Mesothelial cell of epicardium (in vitro differentiated cells): ENCODE measurements at places on chromosomes 3 and 15.

DNA sequence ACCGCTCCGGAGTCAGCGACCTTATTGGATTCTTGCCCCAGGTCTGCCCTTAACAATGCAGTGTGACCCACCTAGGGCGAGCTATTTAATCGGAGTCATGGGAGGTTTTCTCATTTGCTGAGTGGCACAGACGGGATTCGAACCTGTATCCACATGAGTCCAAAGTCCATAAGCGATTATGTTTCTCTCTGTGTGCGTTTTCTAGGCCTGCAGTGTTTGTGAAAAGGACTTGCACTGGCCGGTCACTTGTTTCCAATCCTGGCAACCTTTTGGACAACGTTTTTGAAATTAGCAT lies 691 bp upstream of the HDGFL3 start:
- no peak overlapping the region for H3K27ac ChIP-seq
- no peak overlapping the region for H3K4me3 ChIP-seq
- H3K36me3 ChIP-seq, result no peaks in the 10 kb centered on the region
- H3K27me3 ChIP-seq, result no peaks in the 10 kb centered on the region

DNA sequence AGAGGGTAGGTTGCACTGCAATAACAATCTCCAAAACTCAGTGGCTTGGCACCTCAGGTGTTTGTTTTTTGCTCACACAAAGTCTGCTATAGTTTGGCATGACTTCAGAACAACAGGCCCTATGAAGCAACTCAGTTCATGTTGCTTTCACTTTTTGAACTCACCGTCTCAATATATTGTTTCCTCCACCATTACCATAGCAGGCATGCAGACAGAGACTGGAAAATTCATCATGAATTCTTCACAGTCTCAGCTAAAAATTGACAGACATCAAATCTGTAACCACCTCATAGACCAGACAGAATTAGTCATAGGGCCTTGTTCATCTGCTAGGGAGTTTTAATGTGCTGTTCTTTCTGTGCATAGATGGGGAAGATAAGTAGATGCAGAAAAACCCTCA lies 161.4 kb upstream of the POU1F1 start:
- H3K27me3 ChIP-seq, result no peaks in the 10 kb centered on the region
- H3K27ac ChIP-seq, result no peak overlapping the region
- H3K4me3 ChIP-seq, result no peak overlapping the region
- H3K36me3 ChIP-seq, result no peaks in the 10 kb centered on the region
- no peak for DNase-seq

- no peaks in the 10 kb centered on the region for H3K27me3 ChIP-seq
- no peak for DNase-seq
- no peak overlapping the region for H3K4me3 ChIP-seq
- H3K4me1 ChIP-seq, result peaks cover 9% of the 10 kb centered on the region
- no peaks in the 10 kb centered on the region for H3K36me3 ChIP-seq
Measured at GRCh38 chr3:17982211-17982880, 239.9 kb upstream of the TBC1D5 start.

DNA sequence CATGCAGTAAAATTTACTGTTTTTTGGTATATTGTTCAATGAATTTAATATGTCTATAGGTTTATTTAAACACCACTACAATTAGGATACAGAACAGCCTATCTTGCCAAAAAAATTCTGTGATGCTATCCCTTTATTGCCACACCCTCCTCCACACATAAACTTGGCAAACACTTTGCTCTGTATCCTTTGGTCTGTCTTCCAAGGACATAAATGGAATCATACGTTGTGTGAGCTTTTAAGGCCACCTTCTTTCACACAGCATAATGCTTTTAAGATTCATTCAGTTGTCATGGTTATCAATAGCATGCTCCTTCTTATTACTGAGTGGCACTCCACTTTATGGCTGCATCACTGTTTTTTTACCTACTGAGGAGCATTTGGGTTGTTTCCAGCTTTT lies 71.5 kb downstream of the CERS3 start:
- H3K36me3 ChIP-seq, result no peaks in the 10 kb centered on the region
- H3K27me3 ChIP-seq, result no peaks in the 10 kb centered on the region
- no peak overlapping the region for H3K4me3 ChIP-seq
- no peak overlapping the region for H3K27ac ChIP-seq
- no peaks in the 10 kb centered on the region for H3K4me1 ChIP-seq

- peaks cover 10% of the 10 kb centered on the region for H3K36me3 ChIP-seq
- H3K4me1 ChIP-seq, result peaks cover 9% of the 10 kb centered on the region
- H3K27ac ChIP-seq, result peak overlapping the region; percentile 41
- H3K27me3 ChIP-seq, result no peaks in the 10 kb centered on the region
- no peak overlapping the region for H3K4me3 ChIP-seq
Measured at GRCh38 chr3:182920515-182921084, 59.7 kb downstream of the DCUN1D1 start.

DNA sequence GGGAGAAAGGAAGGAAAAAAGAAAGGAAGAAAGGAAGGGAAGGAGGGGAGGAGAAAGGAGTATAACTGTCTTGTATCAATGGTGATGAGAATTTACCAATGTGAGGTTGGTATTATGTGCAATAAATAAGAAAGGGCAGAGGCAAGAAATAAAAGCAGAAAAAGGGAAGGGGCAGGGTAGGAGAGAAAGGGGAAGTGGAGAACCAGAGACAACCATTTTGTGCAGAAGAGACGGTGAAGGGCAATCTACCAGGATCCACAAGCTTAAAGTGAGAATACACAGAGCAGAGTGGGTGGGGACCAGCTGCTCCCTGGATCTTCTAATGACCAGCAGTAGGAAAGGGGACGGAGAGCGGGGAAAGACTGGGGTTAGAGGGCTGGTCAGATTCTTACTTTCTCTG lies 106.9 kb upstream of the SLCO2A1 start:
- no peak for DNase-seq
- H3K36me3 ChIP-seq, result peaks cover 32% of the 10 kb centered on the region
- no peak overlapping the region for H3K4me3 ChIP-seq

GRCh38 chr3:113096188-113096892 lies 105.6 kb downstream of the GTPBP8 start:
- peaks cover 34% of the 10 kb centered on the region for H3K4me1 ChIP-seq
- H3K36me3 ChIP-seq, result peaks cover 5% of the 10 kb centered on the region
- no peak for DNase-seq

DNA sequence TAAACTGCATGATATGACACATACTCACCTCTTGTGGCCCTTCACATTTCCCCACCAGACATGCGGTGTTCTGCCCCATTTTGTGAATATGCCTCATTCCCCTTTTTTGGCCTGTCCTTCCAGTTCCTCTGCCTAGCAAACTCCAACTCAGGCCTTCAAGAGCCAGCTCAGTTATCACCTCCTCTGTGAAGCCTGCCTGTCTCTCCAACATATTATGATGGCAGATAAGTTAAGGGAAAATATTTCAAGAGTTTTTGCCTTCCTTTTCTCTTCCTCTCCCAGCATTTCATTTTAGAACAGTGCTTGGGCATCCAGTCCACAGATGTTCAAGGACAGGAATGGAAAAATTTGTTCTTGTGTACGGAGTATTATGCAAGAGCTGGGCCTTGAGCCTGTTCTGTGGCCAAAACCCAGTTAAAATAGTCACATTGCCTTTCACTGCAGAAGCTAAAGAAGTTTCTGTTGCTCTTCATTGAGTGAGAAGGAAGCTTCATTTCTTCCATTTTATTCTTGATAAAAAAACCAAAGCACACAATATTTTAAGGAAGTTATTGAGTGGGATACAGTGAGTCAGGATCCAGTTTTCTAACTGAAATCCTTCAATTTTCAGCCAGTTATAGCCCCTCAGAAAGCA lies 192.0 kb downstream of the GHSR start:
- H3K36me3 ChIP-seq, result peaks cover 17% of the 10 kb centered on the region
- no peak for DNase-seq
- H3K4me1 ChIP-seq, result peaks cover 39% of the 10 kb centered on the region
- H3K27me3 ChIP-seq, result no peaks in the 10 kb centered on the region

DNA sequence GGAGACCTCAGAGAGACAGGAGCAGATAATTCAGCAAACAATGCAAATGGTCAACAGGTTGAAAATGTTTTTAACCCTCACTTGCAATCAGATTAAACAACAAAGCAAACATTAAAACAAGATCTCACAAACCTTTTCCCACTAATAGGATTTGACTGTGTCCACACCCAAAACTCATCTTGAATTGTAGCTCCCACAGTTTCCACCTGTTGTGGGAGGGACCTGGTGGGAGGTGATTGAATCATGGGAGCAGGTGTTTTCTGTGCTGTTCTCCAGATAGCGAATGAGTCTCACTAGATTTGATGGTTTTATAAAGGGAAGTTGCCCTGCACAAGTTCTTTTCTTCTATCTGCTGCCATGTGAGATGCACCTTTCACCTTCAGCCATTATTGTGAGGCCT lies 1.3 kb upstream of the LYSMD4 start:
- no peak overlapping the region for H3K27ac ChIP-seq
- no peaks in the 10 kb centered on the region for H3K27me3 ChIP-seq
- H3K4me1 ChIP-seq, result peaks cover 30% of the 10 kb centered on the region
- H3K36me3 ChIP-seq, result no peaks in the 10 kb centered on the region
- no peak for DNase-seq
- peak overlapping the region; percentile 33 for H3K4me3 ChIP-seq

DNA sequence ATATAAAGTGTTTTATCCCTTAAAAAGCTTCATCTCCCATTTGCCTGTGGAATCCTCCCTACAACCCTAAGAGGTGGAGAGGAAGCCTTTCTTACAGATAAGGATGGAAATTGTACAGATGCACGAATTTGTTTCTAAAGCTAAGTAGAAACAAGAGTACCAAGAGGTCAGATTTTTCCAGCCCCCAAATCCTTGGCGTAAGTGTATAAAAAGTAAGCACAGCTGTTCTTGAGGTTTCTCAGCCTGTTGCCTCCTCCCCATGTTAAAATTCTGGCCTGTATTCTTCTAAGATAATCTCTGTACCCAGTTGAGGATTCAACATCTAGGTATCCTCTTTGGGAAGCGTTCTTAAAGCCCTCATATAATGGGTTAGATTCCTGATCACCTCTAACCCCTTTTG lies 34.9 kb downstream of the RAB7A start:
- peaks cover 2% of the 10 kb centered on the region for H3K4me1 ChIP-seq
- DNase-seq, result no peak
- no peak overlapping the region for H3K4me3 ChIP-seq
- no peaks in the 10 kb centered on the region for H3K27me3 ChIP-seq
- peaks cover 26% of the 10 kb centered on the region for H3K36me3 ChIP-seq
- no peak overlapping the region for H3K27ac ChIP-seq

GRCh38 chr15:63076714-63077046 lies 34.1 kb downstream of the TPM1 start:
- peaks cover 3% of the 10 kb centered on the region for H3K27me3 ChIP-seq
- H3K27ac ChIP-seq, result no peak overlapping the region
- peaks cover 8% of the 10 kb centered on the region for H3K36me3 ChIP-seq
- H3K4me1 ChIP-seq, result peaks cover 61% of the 10 kb centered on the region
- no peak for DNase-seq

GRCh38 chr3:132800958-132801357 lies 78.7 kb upstream of the NPHP3 start:
- no peak overlapping the region for H3K4me3 ChIP-seq
- H3K36me3 ChIP-seq, result no peaks in the 10 kb centered on the region
- H3K27me3 ChIP-seq, result no peaks in the 10 kb centered on the region
- no peak for DNase-seq
